NCI-H1048 (cell line): ENCODE measurements at places on chromosomes 5 and 9.

DNA sequence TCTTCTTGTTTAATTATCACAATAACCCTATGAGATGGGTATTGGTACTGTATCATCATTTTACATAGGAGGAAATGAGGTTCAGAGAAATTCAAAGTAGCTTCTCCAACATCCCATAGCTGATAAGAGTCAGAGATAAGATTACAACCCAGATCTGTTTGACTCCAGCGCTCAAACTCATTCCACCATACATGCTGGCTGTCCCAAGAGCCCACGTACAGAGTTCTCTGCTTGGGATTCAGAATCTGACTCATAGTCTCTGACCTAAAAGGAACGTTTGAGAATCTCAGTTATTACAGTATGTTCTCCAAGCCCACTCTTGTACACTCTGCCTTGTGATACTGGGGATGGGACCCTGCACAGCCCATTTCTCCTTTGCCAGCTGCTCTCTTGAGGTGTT, 90.2 kb downstream of the TMEM215 start:
- no peak for DNase-seq

GRCh38 chr5:173163219-173163618, 18.9 kb downstream of the BNIP1 start:
- no peak for DNase-seq

DNA sequence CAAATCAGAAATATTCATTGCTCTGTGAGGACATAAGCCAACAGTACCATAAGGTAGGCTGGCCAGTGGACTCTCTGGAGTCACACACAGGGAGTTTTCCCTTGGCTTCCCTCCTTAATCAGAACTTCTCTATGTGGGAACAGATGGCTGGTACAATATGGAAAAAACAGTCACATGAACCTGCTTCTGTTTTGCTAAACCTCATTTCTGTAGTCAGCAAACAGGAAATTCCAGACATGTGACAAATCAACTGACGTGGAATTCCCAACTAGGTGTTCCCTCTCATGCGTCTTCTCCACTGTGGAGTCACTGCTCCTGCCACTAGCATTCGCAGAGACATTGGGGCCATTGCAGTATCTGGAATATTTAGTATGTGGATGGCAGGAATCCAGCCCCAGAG, 617.6 kb downstream of the KIF4B start:
- DNase-seq: no peak

GRCh38 chr9:35397216-35397698, 92.7 kb upstream of the RUSC2 start:
- DNase-seq: no peak

DNA sequence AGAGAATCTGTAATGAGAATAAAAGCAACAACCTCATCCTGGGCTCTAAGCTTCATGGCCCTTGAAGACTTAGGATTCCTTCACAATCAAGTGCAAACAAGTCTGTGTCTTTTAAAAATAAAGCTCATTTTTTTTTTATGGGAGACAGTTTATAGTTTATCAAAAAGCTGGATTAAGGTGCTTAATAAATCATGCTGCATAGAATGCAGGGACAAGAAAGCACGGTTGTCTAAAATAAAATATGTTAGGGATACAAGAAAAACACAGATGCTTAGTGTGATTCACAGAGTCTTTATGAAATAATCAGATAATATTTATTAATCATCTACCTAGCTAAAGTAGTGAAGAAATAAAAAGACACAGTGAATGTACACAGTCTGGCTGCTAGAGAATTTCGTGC, 2045.9 kb upstream of the WWC1 start:
- no peak for DNase-seq

GRCh38 chr5:97182571-97183099, 412 bp downstream of the RIOK2 start:
- DNase-seq: no peak

- no peak for DNase-seq
These were observed 11.1 kb downstream of the SMU1 start for GRCh38 chr9:33065157-33066076.

DNA sequence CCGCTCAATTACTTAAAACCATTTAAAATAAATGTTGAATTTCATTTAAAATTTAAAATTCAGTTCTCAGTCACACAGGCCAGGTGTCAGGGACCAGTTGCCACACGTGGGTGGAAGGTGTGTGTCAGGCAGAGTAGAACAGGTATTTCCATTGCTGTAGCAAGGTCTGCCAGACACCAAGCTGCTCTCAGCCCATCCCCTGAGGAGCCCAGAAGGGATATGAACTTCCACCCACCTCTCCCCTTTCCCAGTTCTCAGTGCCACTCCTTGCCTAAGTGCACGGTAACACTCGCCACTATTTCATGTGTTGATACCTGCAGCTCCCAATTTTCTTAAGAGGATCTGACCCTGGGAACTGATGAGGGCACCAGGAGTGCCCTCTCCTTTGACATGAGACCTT, 12.7 kb downstream of the SYK start:
- no peak for DNase-seq

GRCh38 chr5:132877938-132878337, 4.5 kb downstream of the LEAP2 start:
- no peak for DNase-seq

GRCh38 chr5:75335486-75335885, 1.5 kb upstream of the HMGCR start:
- DNase-seq: no peak

- DNase-seq: no peak
These were observed 32.3 kb upstream of the FAM81B start for GRCh38 chr5:95358848-95359247.

GRCh38 chr5:2750026-2750757, 1.3 kb downstream of the IRX2 start:
- DNase-seq: no peak

DNA sequence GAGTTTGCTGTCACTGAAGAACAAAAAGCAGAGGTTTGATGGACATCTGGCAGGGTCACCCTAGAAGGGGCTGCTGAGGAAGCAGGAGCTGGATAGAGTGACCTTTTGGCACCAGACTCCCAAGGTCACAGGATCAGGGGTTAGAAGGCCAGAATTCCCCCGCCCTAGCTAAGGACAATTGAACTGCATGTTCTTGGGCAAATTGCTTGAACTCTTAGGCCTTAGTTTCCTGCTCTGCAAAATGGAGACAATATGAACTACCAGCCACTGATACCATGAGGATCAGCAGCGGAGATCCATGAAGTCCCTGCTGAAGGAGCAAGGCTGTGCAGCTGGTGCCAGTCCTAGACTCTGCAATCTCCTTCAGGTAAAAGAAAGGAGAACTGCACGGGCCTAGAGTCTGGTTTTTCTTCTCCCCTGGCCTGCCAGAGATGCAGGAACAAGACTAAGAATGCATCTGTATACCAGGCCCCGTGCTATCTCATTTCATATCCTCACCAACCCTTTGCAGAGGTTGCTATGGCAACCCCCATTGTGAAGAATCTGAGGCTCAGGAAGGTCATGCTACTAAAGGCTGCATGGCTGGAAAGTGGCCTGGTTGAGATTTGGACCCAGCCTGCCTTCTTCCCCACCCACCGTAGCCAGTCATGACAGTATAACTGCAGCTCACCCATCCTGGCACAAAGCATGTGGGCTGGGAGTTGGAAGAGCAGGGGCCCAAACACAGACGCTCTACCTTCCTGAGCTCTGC, 33.7 kb downstream of the CAMK2A start:
- DNase-seq: no peak

- no peak for DNase-seq
These were observed 47.7 kb upstream of the RNF130 start for GRCh38 chr5:180119031-180119902.

DNA sequence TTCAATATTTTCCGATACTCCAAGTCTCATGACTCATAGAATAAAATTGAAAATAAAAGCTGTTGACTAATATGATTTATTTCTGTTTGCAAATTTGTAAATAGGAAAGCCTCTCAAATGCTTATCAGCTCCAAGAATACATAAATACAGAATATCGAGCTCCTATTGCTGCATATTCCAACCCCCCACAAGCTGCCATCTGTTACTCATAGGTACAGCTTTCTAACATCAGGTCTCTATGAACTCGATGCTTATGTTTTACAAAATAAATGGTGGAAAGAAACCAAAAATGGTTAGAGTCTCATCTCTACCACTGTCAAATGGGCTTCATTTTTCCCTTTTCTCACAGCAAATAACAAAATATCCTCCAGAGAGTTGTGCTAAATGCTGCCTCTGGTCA, 631.6 kb upstream of the CDH18 start:
- DNase-seq: no peak

DNA sequence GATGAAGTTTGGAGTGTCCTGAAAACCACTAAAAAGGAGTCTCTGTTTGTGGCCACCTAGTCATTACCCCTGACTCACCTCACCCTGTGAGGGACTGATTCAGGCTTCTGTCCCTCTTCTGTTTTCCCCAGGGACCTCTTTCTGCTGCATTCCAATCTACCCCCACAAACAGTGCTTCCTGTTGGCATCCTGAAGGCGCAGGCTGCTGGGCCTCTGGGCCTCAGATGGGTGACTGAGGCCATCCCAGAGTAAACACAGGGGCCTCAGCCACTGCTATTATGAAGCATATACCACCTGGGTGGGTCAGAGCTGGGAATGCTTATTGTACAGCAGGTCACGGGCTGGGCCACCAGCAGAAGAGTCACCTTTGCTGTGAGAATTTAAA, 20.0 kb downstream of the MORN5 start:
- DNase-seq: no peak

DNA sequence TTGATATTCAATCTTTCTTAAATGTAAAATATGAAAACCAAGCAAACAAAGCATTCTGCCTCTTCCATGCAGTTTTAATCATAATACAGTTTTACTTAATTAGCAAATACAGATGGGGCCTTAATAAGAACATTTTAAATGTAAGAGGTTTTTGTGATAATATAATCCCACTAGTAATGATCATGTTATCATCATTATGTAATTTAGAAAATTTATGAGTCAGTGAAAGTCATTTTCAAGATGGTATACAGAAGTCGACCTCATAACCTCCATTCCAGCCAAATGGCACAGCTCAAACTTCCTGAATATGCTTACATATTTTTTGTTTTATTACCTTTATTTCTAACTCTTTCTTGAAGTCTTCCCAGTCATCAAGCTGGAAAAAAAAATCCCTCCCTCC, 102.2 kb upstream of the GNA14 start:
- no peak for DNase-seq

GRCh38 chr5:83101514-83101913, 24.2 kb downstream of the XRCC4 start:
- no peak for DNase-seq

DNA sequence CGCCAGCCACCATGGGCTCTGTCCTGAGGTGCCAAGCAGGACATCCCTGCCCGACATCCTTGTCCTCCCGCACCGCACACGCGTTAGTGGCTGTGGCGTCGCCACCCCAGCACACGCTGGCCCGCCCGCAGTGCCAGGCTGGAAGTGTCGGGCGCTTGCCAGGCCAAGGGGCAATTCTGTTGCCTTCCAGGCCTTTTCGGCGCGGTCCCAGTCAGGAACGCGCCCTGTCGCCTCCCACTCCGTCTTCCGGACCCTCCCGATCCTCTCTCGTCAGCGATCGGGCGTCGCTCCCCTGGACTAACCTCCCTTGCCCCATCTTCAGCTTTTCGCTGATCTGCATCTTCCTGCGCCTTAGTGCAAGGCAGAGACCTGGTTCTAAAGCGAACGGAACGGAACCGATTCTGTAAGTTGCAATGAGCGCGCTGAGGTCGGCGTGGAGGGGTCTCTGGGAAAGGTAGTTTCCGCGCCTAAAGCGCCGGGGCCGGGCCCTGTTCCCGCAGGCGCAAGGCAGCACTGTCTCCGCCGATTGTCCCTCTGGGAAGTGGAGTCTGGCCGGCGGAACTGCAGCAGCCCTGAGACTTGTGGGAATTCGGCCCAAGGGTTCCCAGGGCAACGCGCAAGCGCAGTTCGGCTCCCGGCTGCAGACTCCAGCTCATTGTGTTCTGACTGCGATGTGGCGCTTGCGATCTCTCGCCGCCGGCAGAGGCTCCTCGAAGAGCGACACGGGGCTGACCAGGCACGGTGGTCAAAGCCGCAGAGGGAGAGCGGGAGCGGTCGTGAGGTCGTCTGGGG, at the start of gene ZNF454:
Gene ZNF454, plus strand, starts transcription at position 630 of the 792 bp plus-strand sequence. CDS start 1,594 bp downstream, outside the sequence.
- DNase-seq: no peak

DNA sequence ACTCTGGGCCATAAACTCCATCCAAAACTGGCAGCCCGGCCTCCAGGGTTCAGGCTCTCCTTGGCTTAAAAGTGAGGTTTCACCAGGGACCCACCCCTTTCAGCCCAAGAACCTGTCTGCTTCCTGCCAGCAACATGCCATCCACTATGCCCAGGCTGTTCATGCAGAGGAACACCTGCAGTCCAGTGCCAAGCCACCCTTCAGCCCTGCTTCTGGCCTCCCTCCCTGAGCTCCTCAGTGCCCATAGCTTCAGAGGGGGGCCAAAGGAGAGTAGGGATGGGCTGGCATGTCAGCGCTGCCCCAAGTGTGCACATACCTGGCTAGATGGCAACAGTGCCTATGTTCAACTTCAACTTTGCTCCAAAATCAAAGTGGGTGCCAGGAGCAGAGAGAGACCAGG, 166.9 kb upstream of the MRPS30 start:
- DNase-seq: no peak

- DNase-seq: no peak
These were observed 50.0 kb upstream of the ORM1 start for GRCh38 chr9:114272739-114273431.

- DNase-seq: no peak
These were observed 19.0 kb upstream of the GPX3 start for GRCh38 chr5:151001436-151001835.

GRCh38 chr9:111016426-111017045, 21.7 kb downstream of the LPAR1 start:
- DNase-seq: no peak
